Esophagus squamous epithelium (tissue), 5 donors: ENCODE measurements at places on chromosomes 3 and 15.

GRCh38 chr15:63040954-63041353 lies 1.6 kb upstream of the TPM1 start:
- no peak for DNase-seq

GRCh38 chr3:103052236-103052830 lies 617.5 kb downstream of the ZPLD1 start:
- DNase-seq, result no peak

GRCh38 chr15:77455696-77456321 lies 35.1 kb downstream of the HMG20A start:
- no peak for DNase-seq

- no peak for DNase-seq
Measured at GRCh38 chr15:62760538-62760937, 282.0 kb upstream of the TPM1 start.

GRCh38 chr3:196268284-196269163 lies 19.0 kb downstream of the PCYT1A start:
- DNase-seq, result no peak

- DNase-seq, result no peak
Measured at GRCh38 chr15:79919749-79920511, 23.1 kb upstream of the MTHFS start.

- DNase-seq, result no peak
Measured at GRCh38 chr3:99651531-99651930, 13.1 kb downstream of the COL8A1 start.

DNA sequence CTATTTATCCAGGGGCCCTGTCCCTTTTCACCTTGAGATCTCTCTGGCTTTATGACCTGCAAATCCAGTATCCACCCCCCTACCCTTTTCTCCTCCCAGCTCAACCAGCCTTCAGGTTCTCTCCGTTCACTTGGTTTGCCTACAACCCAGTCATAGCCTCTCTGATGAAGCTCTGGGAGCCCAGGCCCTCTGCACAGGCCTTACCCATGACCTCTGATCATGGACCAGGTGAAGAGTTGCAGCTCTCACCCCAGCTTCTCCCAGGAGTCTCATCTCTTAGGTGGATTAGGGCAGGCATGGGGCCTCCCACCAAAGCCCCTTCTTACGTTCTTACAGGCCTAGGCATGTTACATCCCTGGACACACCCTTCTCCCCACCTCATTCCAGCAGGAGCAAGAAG lies 59.8 kb downstream of the EXOG start:
- no peak for DNase-seq

- DNase-seq, result no peak
Measured at GRCh38 chr15:37204692-37205091, 104.3 kb upstream of the MEIS2 start.

DNA sequence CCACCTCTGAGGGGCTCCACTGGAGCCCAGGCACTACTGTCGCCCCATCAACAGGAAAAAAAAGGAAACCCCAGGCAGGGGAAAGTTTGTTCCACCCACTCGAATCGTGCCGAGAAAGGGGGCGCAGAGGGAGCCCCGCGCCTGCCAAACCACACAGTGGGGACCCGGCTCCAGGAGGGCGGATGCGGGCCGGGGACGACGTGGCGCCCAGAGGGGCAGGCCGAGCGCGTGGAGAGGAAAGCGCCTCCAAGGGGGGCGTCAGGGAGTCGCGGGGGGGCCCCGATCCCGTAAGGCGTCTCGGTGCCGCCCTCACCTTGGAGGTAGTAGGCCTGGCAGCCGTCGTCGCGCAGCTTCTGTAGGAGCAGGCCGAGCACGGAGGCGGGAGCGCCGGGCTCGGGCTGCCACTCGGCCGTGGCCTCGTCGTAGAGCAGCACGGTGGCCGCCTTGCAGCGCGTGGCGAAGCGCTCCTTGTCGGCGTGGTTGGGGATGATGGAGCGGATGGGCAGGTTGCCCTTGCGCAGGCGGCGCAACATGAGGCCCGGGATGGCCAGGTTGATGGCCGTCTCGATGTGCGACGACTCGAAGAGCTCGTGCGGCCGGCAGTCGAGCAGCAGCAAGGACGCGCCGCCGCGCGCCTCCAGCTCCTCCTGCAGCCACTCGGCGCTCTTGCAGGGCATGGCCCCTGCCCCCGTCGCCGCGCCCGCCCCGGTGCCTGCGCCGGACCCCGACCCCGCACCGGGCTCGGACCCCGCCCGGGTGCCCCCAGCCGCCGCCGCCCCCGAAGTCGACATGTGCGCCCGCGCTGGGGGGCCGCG lies 627 bp downstream of the DUSP7 start:
- no peak for DNase-seq

- DNase-seq, result no peak
Measured at GRCh38 chr15:66655997-66656396, 46.0 kb upstream of the SMAD6 start.

DNA sequence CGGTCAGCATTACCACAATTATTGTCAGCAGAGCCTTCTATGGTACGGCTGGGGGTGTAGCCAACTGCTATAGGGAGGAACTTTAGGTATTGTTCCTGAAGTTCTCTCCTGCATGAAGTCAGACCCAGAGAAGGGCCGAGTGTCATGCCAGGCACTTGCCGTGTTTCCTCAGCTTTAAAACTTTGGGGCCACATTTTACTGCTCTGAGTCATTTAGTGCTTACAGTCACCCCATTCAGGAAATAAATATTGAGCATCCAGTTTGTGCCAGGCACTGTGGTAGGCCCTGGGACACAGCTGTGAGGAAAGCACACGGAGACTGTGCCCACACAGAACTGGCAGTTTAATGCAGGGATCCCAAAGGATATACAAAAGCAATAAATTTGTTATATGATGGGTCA lies 54.5 kb upstream of the APEH start:
- DNase-seq, result no peak

DNA sequence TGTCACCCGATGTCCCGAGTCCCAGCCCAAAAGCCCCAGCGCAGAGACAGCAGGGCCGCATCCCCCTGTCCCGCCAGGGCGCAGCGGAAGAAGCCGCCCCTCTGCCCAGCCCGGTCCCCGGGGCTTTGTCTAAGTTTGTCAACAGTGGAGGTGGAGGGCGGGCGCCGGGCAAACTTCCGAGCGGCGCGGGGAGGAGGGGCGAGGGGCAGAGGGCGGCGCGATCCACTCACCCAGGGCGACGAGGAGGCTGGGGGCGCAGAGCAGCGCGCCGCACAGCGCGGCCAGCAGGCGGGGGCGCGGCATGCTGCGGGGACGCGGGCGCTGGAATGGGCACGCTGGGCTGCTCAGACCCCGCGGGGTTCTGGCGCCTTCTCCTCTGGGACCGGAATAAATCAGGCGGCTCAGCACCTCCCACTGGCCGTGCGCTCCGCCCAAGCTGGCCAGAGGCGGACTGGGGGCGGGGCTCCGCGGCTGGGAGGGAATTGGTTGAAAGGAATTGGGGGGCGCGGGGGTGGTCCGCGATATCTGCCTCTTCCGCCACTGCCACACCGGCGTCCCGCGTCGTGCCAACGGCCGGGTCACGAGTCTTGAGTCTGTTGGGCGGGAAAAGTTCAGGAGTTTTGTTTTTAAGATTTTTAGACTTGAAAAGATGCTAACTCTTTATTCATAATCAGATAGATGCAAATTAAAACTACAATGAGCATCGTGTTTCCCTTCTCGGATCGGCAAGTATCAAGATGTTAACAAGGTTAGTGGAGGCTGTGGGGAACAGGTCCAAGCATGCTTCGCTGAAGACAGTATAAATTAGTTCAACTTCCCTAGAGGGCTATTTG lies at the start of gene MFGE8:
Gene MFGE8, minus strand, starts transcription at position 363 of the 833 bp plus-strand sequence. Its CDS starts 60 bp downstream, at position 303.
- DNase-seq, result no peak

GRCh38 chr3:17094551-17094950 lies 209.8 kb downstream of the PLCL2 start:
- no peak for DNase-seq

- DNase-seq, result no peak
Measured at GRCh38 chr3:48409291-48410201, 20.3 kb downstream of the PLXNB1 start.

DNA sequence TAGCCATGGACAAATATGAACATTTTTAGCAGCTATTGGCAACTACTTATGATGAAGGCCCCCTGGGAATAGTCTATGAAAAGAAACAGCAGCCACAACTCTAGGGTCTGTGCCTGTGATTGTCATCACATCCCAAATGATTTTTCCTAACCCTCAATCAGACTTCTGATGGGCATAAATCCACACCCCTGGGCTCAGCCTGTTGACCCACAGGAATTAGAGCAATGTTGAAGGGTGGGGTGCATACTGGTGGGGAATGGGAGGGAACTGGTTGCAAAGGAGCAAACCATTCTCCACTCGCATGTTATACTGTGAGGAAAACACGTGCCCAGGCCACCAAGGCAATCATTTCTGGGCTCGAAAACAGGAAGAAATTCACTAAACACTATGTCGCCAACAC lies 106.5 kb upstream of the CTNNB1 start:
- no peak for DNase-seq

DNA sequence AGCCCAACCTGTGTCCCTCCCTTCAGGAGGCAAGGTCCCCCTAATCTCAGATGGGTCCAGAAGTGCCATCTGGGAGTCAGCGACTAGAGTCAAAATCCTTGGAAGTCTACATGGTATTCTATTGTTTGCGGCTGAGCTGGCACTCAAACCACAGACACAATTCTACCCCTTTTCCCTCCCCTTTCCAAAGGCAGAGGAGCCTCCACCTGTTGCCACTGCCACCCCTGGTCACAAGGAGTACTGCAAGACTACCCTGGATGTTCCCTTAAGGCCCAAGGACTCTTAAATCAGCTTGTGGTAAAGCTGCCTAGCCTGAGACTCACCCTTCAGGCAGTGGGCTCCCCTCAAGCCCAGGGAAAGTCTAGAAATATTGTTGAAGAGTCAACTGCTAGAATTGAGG lies 4.3 kb upstream of the OR5H6 start:
- DNase-seq, result no peak

GRCh38 chr3:46942076-46942475 lies 34.5 kb downstream of the CCDC12 start:
- no peak for DNase-seq

GRCh38 chr15:34223904-34224596 lies 766 bp upstream of the EMC4 start:
- DNase-seq, result no peak

DNA sequence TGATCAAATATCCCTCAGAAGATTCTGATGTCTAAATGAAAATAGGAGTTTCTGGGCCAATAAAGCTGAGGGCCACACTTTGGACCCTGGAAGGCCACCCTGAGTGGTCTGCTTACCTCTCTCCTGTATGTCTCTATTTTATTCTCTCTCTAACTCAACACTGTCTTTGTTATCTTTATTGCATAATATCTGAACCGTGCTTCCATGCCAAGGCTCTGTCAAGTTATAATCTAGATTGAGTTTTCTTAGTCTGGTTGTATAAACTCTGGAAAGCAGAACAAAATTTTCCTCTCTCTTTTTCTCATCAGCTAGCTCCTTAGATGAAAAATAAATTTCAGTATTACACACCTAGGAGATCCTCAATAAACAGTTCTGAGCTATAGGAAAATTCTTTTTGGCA lies 36.2 kb upstream of the ACTL6A start:
- no peak for DNase-seq

- no peak for DNase-seq
Measured at GRCh38 chr15:48010316-48010715, 110.5 kb upstream of the SLC24A5 start.

DNA sequence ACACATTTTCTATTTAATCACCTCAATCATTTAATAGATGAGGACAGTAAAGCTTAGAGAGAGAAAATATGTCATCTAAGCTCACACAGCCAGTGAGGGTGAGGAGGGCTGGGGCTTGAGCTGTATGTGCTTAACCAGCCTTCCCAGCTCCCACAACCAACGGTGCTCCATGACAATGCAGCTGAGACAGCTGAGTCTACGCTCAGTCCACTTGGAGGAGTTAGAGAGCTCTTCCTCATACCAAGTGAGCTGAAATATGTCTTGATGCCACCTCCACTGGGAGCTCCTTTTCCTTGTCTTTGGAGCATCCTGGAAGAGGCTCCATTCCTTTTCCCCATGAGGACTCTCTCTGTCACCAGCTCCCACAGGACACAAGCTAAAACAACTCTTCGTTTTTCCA lies 9.3 kb downstream of the HOMER2 start:
- DNase-seq, result no peak

DNA sequence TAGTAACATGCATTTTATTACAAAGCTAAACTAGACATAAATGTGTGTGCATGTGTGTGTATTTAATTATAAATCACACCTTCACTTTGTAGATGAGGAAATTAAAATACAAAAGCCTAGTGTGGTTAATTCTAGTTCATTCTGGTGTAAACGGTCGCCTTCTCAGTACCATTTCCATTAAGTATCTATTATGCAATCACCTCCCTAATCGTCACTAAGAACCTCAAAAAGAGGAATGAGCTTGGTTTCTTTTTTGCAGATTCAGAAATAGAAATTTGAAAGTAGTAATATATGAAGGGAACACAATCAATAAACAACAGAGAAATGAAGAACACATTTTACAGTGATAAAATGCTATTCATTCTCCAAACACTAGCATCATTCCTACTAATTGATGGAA lies 233.2 kb downstream of the ZBBX start:
- DNase-seq, result no peak

DNA sequence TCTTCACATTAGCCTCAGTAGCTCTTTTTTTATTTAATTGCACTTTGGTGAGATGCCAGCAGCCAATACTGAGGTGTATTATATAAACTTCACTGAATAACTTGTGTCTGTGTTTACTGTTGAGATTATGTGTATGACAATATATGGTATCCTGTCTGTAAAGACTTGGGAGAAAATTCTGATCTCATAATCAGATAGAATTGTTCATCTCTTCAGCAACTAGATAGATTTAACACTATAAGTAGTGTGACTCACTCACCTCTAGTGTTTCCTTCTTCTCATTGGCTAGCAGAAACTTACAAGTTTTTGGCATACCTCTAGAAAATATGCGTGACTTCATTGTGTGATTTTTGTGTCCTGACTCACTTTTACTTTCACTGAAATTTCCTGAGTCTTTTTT lies 67.6 kb upstream of the TGFBR2 start:
- no peak for DNase-seq

GRCh38 chr15:66595931-66596545 lies 30.2 kb upstream of the LCTL start:
- DNase-seq, result no peak

- DNase-seq, result no peak
Measured at GRCh38 chr15:98567951-98568350, 80.4 kb upstream of the IGF1R start.

GRCh38 chr3:126084768-126085180 lies 850 bp upstream of the SLC41A3 start:
- no peak for DNase-seq

DNA sequence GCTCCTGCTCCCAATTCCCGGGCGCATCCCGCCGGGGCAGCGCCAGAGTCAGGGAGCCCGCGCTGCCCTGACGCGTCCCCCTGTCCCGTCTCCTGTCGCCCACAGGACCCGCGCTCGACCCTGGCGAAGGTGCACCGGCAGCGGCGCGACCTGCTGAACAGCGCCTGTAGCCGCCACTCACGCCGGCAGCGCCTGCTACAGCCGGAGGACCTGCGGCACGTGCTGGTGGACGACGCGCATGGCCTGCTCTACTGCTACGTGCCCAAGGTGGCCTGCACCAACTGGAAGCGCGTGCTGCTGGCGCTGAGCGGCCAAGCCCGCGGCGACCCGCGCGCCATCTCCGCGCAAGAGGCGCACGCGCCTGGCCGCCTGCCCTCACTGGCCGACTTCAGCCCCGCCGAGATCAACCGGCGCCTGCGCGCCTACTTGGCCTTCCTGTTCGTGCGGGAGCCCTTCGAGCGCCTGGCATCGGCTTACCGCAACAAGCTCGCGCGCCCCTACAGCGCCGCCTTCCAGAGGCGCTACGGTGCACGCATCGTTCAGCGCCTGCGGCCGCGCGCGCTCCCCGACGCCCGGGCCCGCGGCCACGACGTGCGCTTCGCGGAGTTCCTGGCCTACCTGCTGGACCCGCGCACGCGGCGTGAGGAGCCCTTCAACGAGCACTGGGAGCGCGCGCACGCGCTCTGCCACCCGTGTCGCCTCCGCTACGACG lies 16.9 kb downstream of the C3orf22 start:
- DNase-seq, result no peak
